ENCODE measurements at places on chromosomes 16 and 17.
A peak's percentile ranks its signal among the peaks of the same experiment; 100 is the strongest.

GRCh38 chr16:48441863-48442279, 56.7 kb upstream of the SIAH1 start:
- no peak for DNase-seq

DNA sequence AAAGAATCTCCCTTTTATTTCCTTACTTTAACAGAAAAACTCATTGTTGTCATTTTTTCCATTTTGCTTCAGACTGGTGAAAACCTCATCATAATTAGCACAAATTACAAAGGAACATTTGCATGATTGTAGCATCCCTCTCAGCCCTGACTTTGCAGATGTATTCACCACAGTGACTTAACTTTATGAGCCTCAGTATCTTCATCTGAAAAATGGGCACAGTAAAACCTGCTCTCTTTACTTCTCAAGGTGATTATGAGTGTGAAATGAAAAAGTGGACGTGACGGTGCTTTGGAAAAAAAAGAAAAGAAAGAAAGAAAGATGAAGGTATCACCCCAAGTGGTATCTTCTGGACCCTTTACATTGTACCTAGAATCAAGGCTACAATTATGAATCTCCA, 193.4 kb upstream of the TOX3 start:
- no peak for DNase-seq

- DNase-seq = no peak
These were observed 302.4 kb upstream of the N4BP1 start for GRCh38 chr16:48912360-48912759.

GRCh38 chr16:89364606-89365005, 125.8 kb downstream of the ANKRD11 start:
- no peak for DNase-seq

- DNase-seq = no peak
These were observed 3.8 kb downstream of the EVPLL start for GRCh38 chr17:18381158-18381952.

DNA sequence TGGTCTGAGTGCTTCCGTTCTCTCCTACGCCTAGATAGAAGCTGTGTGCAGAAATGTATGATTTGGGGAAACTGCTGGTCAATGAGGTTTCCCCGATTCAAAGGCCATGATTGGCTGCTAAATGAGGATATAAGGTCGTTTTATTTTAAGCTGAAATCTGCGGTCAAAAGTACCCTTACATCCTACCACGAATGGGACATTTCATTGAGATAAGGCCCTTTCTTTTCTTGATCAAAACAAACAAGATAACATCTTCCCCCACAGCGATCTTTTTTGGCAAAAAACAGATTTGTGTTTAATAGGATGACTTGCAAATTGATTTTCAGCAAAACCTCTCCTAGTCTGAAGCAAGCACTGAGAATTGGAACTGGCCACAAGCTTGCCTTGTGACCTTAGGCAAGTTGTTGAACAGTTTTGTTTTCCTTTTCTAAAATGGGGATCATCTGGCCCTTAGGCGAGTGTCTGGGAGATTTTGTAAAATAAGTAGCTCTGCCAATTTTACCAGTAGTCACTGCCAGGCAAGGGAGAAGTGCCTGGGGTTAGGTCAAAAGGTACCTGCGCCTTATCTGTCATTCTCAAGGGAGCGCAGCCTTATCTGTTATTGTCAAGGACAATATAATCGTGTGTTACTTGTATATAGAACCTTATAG, 635 bp downstream of the SCPEP1 start:
- no peak for DNase-seq

DNA sequence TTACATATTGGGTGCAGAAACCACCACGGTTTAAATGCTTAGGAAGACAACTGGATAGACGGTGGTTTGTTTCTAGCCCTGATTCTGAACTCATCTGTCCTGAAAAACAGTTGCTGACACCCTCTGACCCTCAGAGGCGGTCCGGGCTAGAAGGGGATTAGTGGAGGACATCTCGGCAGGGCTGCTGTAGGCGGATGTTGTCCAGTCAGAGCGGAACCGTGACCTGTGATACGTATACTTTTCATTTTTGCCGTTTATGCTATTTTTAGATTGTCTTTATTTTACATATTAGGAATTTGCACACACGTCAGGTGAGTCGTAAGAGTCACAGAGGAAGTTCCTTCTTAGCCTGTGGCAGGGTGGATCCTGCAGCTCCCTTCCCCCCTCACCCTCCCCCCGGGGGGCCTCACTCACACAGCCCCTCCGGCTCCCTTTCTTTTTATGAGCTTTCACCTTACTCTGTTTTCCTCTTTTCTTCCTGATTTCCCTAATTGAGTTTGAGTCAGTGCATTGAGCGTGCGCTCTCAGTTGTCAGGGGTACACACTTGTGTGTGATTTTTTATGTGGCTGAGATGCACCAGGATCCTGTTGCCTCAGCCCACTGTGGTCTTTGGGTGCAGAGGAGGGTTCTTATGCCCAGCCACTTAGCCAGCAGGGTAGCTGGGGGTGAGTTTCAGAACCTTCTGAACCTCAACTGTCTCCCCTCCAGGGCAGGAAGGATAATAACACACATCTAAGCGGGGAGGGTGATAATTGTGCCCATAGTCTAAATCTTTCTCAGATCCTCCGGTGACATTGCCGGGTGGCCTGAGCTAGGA, 211.1 kb upstream of the CHMP6 start:
- no peak for DNase-seq

- DNase-seq = peak; percentile 61
These were observed 150.8 kb downstream of the SSH2 start for GRCh38 chr17:29778956-29779811.

- DNase-seq = no peak
These were observed 122.2 kb downstream of the SMG6 start for GRCh38 chr17:2181206-2181896.

DNA sequence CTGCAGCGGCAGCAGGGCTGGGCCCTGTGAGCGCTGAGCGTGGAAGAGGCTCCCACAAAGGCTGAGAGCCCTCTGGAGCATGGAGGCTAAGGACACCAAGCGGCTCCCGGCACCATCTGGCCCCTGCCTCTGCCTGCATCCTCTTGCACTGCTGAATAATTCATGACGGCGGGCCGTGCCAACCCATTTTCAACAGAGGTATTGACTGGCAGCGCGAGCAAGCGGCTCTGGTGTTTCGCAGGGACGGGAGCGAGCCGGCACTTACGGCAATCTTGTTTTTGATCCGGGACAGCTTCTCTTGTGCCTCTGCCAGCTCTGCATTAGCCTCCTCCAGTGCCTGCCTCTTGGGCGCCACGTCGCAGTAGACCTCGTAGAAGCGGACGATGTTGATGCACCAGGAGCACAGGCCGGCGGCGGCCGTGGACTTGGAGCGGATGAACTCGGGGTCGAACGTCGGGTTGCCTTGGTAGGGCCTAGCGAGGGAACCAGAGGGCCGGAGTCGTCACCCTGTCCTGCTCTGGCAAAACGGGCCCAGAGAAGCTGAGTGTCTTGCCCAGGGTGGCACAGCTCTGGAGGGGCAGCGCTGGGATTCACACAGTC, 80.4 kb downstream of the PGS1 start:
- no peak for DNase-seq

DNA sequence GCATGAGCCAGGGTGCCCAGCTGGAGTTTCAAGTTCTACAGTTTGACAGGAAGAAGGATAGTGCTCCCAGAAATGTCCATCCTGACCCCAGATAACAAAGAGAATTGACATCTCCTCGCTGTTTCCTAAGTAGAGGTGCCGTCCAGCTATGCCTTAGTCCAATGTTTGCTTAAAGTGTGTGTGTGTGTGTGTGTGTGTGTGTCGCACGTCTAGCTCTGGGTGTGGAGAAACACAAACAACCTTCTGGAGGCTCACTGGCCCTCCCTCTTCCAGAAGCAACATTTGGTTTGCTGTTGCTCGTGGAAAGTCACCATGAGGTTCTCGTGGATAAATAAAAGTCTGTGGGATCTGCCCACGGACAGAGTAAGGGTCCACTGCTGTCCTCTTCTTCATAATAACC, 22.1 kb downstream of the EMP2 start:
- no peak for DNase-seq

- DNase-seq = no peak
These were observed 470 bp downstream of the DCUN1D3 start for GRCh38 chr16:20899477-20900298.

All from activated CD8-positive, alpha-beta memory T cell treated with anti-CD3 and anti-CD28 coated beads for 4 hours (primary cell).